ENCODE measurements at places on chromosomes 7 and 10. TPM values are rescaled to one million over a fixed set of nuclear protein-coding genes. Genes with fewer than 3 reads are reported as not detected.

DNA sequence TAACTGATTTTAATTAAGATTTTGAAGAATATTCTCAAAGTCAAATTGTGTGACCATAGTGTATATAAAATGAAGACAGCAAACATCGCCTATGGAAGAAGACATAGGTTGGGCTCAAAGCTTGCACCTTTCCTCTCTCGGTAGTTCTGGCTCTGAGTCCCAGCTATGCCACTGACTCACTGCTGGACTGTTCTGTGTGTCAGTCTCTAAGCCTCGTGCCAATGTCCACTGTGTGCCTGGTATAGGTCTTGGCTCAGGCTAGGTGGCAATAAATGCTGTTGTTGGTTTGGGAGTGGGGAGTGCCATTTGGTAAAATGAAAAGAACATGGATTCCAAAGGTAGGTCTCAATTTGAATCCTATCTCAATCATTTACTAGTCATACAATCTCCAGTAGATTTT, 137.5 kb upstream of the RHEB start:
- H3K27me3 ChIP-seq, result no peaks in the 10 kb centered on the region
- H3K36me3 ChIP-seq, result no peaks in the 10 kb centered on the region
- no peak overlapping the region for H3K4me3 ChIP-seq

DNA sequence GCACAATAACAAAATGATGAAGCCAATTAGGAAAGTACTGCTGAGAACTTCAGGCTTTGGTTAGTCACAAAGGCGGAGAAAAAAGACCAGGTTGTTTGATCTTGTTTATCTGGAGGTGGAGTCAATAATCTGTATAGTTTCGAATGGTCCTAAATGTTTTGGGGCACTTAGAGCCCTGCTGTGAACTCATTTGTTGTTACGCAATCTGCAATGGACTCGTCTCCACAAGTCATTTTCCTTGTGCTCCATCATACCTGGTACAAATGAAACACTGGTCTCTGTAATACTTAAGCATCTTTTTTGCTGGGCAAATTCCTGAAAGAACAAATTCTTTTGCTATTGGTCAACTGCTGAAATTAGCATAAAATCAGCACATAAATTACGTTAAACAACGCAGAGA, 430.5 kb downstream of the GATA3 start:
- H3K27me3 ChIP-seq, result no peaks in the 10 kb centered on the region
- no peaks in the 10 kb centered on the region for H3K36me3 ChIP-seq
- H3K27ac ChIP-seq, result no peak overlapping the region
- no peak for DNase-seq
- H3K4me1 ChIP-seq, result no peaks in the 10 kb centered on the region

DNA sequence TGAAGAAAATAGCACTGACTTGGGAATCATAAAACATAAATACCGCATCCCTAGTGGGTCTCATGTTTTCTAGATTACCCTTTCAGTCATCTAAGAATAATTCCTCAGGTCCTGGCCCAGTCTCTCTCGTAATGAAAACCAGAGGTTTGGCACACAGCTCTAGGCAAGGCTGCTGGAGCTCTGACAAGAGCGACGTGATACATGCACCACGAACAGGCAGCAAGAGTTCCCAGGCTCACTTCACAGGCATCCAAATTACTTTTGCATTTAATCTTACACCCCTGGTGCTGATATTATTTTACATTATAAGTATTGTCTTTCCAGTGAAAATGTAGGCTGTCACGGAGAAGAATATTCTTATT, 105.2 kb downstream of the THSD7A start:
- no peaks in the 10 kb centered on the region for H3K4me1 ChIP-seq
- H3K4me3 ChIP-seq, result no peak overlapping the region
- no peak for DNase-seq
- no peaks in the 10 kb centered on the region for H3K27me3 ChIP-seq
- no peaks in the 10 kb centered on the region for H3K36me3 ChIP-seq
- no peak overlapping the region for H3K27ac ChIP-seq

- no peak overlapping the region for H3K4me3 ChIP-seq
- DNase-seq, result no peak
- H3K4me1 ChIP-seq, result no peaks in the 10 kb centered on the region
- no peak overlapping the region for H3K27ac ChIP-seq
- peaks cover 4% of the 10 kb centered on the region for H3K27me3 ChIP-seq
Observed at GRCh38 chr10:59360605-59361405, 1.5 kb downstream of the FAM13C start.

DNA sequence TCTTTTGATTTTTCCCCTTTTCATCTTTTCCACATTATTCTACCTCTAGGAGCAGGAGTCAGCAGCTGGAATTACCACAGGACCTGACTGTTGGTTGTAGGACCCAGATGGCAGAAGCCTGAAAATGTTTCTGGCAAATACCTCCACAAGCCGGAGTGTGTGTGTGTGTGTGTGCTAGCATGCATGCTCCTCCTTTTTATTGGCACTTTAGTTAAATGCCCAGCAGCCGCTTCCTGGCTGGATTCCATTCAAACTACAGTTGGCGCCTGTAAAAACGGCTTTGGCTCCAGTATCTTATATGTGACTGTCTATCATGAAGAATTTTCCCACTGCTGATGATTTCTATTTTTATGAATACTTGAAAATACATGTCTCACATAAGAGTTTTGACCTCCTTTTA, 319.7 kb upstream of the SP4 start:
- H3K4me3 ChIP-seq, result no peak overlapping the region
- H3K27ac ChIP-seq, result no peak overlapping the region
- no peaks in the 10 kb centered on the region for H3K4me1 ChIP-seq

GRCh38 chr7:139186146-139186545, 44.9 kb upstream of the UBN2 start:
- no peaks in the 10 kb centered on the region for H3K4me1 ChIP-seq
- no peak overlapping the region for H3K27ac ChIP-seq
- H3K36me3 ChIP-seq, result peaks cover 2% of the 10 kb centered on the region
- DNase-seq, result no peak
- H3K27me3 ChIP-seq, result no peaks in the 10 kb centered on the region
- H3K4me3 ChIP-seq, result no peak overlapping the region

- no peaks in the 10 kb centered on the region for H3K4me1 ChIP-seq
- H3K4me3 ChIP-seq, result no peak overlapping the region
Observed at GRCh38 chr10:59366290-59366689, 3.9 kb upstream of the FAM13C start.

DNA sequence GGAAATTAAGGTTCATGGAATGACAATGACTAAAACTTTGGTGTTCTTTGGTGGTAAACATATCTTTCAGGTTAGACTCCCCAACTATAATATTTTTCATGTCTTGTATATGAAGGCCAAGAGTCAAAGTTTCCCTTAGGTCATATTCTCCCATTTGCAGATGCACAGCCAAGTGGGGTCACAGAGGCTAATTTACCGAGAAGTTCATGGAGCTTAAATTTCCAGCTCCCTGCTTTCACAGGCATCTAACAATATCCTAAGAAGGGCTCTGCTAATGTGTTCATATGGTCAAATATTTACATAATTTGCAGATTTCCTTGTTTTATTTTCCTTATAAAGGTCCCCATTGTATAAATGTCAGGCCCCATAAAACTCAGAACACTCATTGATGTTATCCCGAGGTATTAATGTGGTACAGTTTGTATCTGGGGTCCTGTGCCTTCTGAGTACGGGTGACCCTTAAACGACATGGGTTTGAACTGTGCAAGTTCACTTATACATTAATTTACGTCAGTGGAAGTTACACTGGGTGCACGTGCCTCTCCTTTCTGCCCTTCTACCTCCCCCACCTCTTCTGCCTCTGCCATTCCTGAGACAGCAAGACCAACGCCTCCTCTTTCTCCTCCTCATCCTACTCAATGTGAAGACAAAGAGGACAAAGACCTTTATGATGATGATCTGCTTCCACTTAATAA, 185.9 kb upstream of the HPS1 start:
- no peak overlapping the region for H3K27ac ChIP-seq
- H3K27me3 ChIP-seq, result no peaks in the 10 kb centered on the region
- no peaks in the 10 kb centered on the region for H3K36me3 ChIP-seq

- H3K4me1 ChIP-seq, result no peaks in the 10 kb centered on the region
- H3K36me3 ChIP-seq, result no peaks in the 10 kb centered on the region
- no peaks in the 10 kb centered on the region for H3K27me3 ChIP-seq
- DNase-seq, result no peak
- H3K27ac ChIP-seq, result no peak overlapping the region
Observed at GRCh38 chr10:76970711-76971519, 666.7 kb downstream of the KCNMA1 start.

GRCh38 chr7:102284891-102285539, 1.7 kb upstream of the SH2B2 start:
- no peak overlapping the region for H3K27ac ChIP-seq
- no peaks in the 10 kb centered on the region for H3K27me3 ChIP-seq
- H3K36me3 ChIP-seq, result no peaks in the 10 kb centered on the region
- H3K4me1 ChIP-seq, result no peaks in the 10 kb centered on the region
- H3K4me3 ChIP-seq, result no peak overlapping the region

- peaks cover 10% of the 10 kb centered on the region for H3K27me3 ChIP-seq
- no peaks in the 10 kb centered on the region for H3K36me3 ChIP-seq
- H3K27ac ChIP-seq, result no peak within 1 kb of the TSS
- H3K4me1 ChIP-seq, result peaks cover 2% of the 10 kb centered on the region
Observed at GRCh38 chr7:28411876-28412662, at the start of gene CREB5. TSS of gene CREB5 (plus strand) at chr7:28412518. CDS start at chr7:28412915, 397 bp downstream.

DNA sequence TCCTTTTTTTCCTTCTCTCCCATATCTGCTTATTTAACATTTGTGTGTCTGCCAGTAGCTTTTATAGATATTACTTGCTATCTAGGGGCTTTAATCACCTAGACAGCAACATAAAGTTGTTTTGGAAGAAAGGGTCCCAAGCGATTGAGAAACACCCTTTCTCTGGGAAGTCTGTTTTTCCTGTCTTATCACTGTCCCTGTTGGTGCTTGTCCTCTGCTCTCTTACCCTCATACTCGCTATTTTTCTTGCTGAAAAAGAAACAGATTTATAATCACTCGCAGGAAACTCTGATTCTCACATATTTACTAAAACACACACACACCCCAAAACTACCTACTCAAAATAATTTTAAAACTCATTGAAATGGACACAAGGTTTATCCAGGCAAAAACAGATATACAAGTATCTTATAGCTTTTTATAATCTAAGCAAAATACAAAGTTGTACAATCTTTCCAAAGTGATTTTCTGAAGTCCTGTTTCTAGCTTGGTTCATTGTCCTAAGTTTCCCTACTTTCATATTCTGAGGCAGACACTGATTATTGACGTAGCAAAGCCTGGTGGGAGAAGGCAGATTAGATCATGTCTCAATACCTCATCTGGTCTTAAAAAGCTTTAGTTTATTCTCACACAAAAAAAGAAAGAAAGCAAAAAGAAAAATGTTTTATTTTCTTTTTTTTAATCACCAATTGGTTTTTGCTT, 157.3 kb downstream of the CACNA2D1 start:
- H3K36me3 ChIP-seq, result no peaks in the 10 kb centered on the region
- DNase-seq, result peak; percentile 5
- H3K27ac ChIP-seq, result no peak overlapping the region
- H3K27me3 ChIP-seq, result no peaks in the 10 kb centered on the region

GRCh38 chr7:47423196-47423595, 158.7 kb downstream of the TNS3 start:
- H3K27me3 ChIP-seq, result no peaks in the 10 kb centered on the region
- no peak for DNase-seq
- H3K4me1 ChIP-seq, result peaks cover 13% of the 10 kb centered on the region
- no peak overlapping the region for H3K27ac ChIP-seq
- no peak overlapping the region for H3K4me3 ChIP-seq
- H3K36me3 ChIP-seq, result peaks cover 43% of the 10 kb centered on the region

- H3K27ac ChIP-seq, result no peak overlapping the region
- H3K27me3 ChIP-seq, result no peaks in the 10 kb centered on the region
- no peaks in the 10 kb centered on the region for H3K4me1 ChIP-seq
- DNase-seq, result no peak
- no peak overlapping the region for H3K4me3 ChIP-seq
Observed at GRCh38 chr10:103433858-103434257, 18.3 kb downstream of the CALHM2 start.

DNA sequence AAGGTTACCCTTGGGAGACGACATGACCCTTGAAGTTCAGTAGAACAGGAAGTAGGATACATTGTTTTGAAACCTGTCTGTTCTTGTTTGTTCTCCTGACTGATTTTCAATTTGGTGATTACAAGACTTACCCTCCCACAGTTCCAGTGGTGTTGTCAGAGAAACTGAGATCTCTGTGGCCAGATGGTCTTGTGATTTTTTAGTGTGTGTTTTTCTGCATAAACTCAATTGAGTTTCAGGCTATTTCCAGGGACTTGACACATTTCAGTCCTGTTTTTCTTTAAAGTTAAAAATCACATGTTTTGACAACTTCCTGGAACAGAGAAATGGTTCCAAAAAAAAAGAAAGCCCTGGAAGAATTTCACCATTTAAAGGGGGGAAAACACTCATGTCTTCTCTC, 22.3 kb downstream of the PIK3CG start:
- H3K4me1 ChIP-seq, result no peaks in the 10 kb centered on the region
- H3K4me3 ChIP-seq, result no peak overlapping the region
- H3K36me3 ChIP-seq, result no peaks in the 10 kb centered on the region
- no peak overlapping the region for H3K27ac ChIP-seq
- H3K27me3 ChIP-seq, result no peaks in the 10 kb centered on the region
- DNase-seq, result no peak

HOGA1 gene
- total RNA-seq, result 28.8 TPM

TLL2 gene
- 0.98 TPM for total RNA-seq

VAX1 gene
- total RNA-seq, result not detected

ELFN1 gene
- 3.8 TPM for total RNA-seq

LMBR1 gene
- total RNA-seq, result 82.6 TPM

GBX1 gene
- not detected for total RNA-seq

ANXA8 gene
- 0.16 TPM for total RNA-seq

VGF gene
- 0.38 TPM for total RNA-seq

HABP2 gene
- 25.6 TPM for total RNA-seq

ENTPD1 gene
- 36.6 TPM for total RNA-seq

LARP4B gene
- total RNA-seq, result 96.6 TPM

NUTM2E gene
- total RNA-seq, result 0.16 TPM
